ENCODE measurements at places on chromosomes 1 and 21. TPM values are rescaled to one million over a fixed set of nuclear protein-coding genes. Genes with fewer than 3 reads are reported as not detected.

DNA sequence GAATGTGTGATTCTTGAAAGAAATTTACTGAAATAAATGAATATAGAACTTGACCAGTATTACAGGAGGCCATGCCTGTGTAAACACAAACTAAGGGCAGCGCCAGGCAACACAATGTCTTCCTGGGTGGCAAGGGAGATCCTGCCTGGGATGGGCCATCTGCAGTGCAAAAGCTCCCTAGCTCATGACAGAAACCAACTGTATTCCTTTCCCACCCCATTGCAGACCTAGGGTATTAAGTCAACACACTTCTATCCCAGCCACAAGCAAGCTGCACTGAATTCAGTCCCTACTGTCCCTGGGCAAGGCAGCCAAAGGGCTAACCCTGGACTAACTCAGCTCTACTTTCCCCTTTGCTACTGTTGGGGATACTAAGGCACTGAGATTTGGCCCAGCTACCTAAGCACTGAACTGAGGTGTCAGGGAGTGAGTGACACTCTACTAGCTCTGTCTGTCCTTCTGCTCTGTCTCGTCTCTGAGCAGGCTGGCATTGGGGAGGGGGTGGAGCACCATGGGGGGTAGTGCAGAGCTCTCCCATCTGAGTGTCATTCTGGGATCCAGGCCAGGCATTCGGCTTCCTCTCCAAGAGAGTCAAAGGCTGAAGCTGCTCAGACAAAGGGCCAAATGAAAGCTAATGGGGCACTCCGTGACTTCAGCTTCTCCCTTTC, 2.5 kb downstream of the INKA2 start:
- peak; percentile 45 for DNase-seq

GRCh38 chr1:86773341-86774288, 69.2 kb downstream of the SH3GLB1 start:
- no peak for DNase-seq

- peak; percentile 39 for DNase-seq
These were observed 150.1 kb downstream of the PLXNA2 start for GRCh38 chr1:208093754-208094719.

GRCh38 chr1:236281198-236281653, 532 bp downstream of the ERO1B start:
- DNase-seq = no peak

- no peak for DNase-seq
These were observed 36.6 kb upstream of the HMGN1 start for GRCh38 chr21:39385299-39386145.

- DNase-seq = no peak
These were observed 1.2 kb downstream of the PLA2G4A start for GRCh38 chr1:186829686-186830587.

GRCh38 chr1:235835226-235835625, 31.5 kb downstream of the LYST start:
- no peak for DNase-seq

The GJA8 gene
- not detected for total RNA-seq

The NPHS2 gene
- not detected for total RNA-seq

GRCh38 chr1:90714521-90714951, 2.6 kb downstream of the BARHL2 start:
- no peak for DNase-seq

- DNase-seq = no peak
These were observed 279.9 kb upstream of the RUNX1 start for GRCh38 chr21:35328856-35329455.

DNA sequence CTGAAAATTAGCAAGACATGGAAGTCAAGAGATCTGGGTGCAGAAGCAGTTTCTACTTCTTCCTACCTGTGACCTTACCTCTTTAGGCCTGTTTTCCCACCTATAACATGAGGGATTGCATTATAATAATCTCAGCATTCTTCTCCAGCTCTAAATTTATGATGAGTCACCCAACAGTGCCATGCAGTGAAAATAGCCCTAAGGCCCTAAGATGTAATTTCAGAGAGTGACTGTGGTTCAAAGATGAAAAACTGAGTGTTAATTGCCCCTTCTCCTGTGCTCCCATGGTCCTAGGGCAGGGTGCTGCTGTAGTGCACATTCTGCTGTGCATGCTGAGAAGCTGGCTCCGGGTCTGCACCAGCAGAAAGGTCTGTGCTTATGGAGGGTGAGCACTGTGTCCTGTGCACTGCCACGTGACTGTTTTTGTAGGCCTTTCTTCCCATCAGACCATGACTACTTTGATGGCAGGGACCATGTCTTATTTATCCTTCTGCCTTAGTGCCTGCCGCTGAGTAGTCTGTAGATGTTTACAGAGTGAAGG, 29.7 kb downstream of the JUN start:
- DNase-seq = no peak

DNA sequence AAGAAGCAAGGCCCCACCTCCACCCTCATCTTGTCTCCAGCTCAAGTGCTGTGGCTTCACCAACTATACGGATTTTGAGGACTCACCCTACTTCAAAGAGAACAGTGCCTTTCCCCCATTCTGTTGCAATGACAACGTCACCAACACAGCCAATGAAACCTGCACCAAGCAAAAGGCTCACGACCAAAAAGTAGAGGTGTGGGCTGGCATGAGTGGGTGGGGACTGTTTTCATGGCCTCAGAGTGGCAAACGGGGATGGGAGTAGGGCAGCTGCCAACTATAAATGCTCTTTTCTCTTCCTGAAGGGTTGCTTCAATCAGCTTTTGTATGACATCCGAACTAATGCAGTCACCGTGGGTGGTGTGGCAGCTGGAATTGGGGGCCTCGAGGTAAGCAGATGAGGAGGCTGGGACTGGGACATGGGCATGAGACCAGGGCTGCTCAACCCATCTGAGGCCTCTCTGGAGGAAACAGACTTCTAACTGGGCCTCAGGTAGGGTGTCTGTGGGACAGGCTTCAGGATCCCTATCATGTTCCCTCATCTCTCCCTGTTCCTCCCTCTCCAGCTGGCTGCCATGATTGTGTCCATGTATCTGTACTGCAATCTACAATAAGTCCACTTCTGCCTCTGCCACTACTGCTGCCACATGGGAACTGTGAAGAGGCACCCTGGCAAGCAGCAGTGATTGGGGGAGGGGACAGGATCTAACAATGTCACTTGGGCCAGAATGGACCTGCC, 8.8 kb upstream of the P3R3URF start:
- DNase-seq = no peak

The BARHL2 gene
- 0.15 TPM for total RNA-seq

- DNase-seq = no peak
These were observed 10.8 kb downstream of the CFAP410 start for GRCh38 chr21:44328242-44328895.

DNA sequence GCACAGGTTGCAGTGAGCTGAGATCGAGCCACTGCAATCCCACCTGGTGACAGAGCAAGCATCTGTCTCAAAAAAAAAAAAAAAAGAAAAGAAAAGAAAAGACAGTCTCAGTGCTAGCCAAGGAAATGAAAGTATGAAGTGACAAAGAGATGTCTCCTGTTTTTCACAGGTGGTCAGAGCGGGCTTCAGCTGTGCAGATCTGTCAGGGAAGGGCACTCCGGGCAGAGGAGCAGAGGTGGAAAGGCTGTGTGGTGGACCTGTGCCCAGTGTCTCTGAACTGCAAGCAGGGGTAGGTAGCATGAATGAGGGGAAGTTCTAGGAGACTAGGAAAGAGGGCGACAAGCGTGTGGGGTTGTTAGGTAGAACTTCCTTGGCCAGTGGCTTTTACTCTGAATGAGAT, 67.5 kb downstream of the CD247 start:
- no peak for DNase-seq

The SIM2 gene
- total RNA-seq = 0.34 TPM

- DNase-seq = no peak
These were observed 2.5 kb upstream of the PTGER3 start for GRCh38 chr1:71049951-71050598.

DNA sequence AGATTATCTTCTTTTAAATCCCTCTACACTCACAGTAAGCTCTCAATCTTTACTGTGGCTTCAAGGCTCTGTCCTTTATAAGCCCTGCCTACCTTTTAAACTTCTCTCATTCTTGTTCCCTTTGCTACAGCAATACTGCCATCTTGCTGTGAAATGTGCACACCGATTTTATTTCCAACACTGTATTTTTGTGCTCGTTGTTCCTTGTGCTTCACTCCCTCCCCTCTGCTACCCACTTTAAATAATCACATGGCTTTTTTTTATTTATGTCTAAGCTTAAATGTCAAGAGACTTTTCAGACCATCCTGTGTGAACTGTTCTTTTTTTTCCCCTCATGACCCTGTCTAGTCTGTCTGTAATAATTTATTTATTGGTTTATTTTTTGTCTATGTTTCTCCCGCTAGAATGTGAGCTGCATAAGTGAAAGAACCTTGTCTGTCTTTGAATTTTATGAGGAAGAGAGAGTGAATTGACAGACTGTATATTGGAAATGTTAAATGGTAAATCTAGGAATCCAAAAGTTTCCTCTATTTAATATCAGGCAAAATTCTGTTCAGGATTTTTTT, 45.7 kb downstream of the ABCD3 start:
- DNase-seq = no peak

GRCh38 chr1:195804547-195804946, 803.7 kb downstream of the KCNT2 start:
- DNase-seq = no peak

The SLC19A2 gene
- total RNA-seq = 22.5 TPM

The KLHL20 gene
- total RNA-seq = 12.3 TPM

- no peak for DNase-seq
These were observed 218.8 kb downstream of the LMX1A start for GRCh38 chr1:165137551-165138316.

DNA sequence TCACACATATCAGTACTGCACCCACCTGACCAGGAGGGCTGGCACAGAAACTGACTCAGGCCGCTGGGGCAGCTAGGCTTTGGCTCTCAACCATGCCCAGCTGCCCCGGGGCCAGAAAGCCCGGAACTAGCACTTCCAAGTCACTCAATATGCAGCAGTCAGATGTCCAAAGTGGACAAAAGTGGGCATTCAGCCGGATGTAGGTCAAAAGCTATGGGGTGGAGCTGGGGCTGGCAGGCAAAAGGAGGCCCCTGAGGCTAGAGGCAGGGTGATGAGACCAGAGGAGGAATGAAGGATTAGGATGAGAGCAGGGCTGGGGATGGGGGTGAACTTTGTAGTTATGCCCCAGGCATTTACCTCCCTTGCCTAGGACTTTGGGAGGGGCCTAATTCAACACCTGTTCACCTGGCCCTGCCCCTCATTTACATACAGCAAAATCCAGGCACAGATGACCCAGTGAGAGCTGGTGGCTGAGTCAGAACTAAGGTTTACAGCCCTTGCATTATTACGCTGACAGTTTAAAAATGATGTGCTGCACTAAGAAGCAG, 30.7 kb upstream of the EDN2 start:
- no peak for DNase-seq

The SDCCAG8 gene
- 13.5 TPM for total RNA-seq

DNA sequence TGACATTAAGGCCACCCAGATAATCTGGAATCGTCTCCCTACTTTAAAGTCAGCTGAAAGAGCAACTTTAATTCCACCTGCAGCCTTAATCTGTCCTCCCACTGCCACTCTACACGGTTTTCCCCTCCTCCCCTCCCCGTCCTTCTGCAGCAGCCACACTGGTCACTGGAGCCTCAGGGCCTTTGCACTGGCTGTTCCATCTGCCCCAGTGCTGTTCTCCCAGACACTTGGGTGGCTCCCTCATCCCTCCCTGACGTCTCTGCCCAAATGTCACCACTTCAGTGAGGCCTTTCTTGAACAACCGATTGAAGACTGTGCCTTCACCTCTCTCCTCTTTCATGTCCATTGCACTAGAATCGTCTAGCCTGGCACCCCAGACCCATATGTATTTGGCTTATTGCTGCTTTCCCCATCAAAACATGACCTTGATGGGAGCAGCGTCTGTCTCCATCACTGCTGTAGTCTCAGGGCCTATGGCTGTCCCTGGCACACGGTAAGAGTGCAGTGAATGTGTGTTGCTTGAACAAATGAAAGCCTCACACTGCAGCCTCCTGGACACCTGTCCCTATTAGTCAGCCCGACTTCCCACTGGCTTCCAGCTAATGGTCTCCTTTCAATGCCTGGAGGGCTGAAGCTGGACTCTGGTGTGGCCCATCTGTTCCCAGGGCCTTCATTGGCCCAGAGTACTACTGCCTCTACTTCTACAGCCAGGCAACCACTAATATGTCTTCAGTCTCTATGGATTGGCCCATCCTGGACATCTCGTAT, 10.6 kb upstream of the PRDM16 start:
- DNase-seq = no peak

- no peak for DNase-seq
These were observed 216.9 kb downstream of the MATN1 start for GRCh38 chr1:30506291-30507015.

- DNase-seq = no peak
These were observed 105.9 kb downstream of the SIPA1L2 start for GRCh38 chr1:232524056-232524455.

GRCh38 chr1:198678901-198679329, 40.1 kb downstream of the PTPRC start:
- no peak for DNase-seq

The GSTM2 gene
- total RNA-seq = 9.6 TPM

DNA sequence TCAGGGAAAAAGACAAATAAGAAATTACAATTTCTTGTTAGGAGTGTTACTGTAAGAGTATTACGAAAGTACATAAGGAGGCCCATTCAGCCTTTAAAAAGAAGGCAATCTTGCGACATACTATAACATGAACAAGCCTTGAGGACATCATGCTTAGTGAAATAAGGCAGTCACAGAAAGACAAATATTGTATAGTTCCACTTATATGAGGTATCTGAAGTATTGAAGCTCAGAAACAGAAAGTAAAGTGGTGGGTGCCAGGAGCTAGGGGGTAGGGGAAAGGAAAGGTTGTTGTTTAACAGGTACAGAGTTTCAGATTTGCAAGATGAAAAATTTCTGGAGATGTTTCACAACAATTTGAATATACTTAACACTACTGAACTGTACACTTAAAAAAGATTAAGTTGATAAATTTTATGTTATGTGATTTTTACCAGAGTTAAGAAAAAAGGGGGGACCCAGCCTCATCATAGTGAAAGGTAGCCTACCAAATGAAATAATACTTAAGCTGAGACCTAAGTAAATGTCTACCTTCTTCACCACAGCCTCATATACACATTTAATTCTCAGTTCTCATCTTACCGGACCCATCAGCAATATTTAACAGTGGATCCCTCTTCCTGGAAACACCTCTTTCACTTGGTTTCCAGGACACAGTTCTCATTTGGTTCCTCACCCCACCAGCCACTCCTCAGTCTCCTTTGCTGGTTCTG, 19.5 kb downstream of the USP24 start:
- no peak for DNase-seq

The MYOG gene
- not detected for total RNA-seq

The PFKFB2 gene
- total RNA-seq = 17.8 TPM

DNA sequence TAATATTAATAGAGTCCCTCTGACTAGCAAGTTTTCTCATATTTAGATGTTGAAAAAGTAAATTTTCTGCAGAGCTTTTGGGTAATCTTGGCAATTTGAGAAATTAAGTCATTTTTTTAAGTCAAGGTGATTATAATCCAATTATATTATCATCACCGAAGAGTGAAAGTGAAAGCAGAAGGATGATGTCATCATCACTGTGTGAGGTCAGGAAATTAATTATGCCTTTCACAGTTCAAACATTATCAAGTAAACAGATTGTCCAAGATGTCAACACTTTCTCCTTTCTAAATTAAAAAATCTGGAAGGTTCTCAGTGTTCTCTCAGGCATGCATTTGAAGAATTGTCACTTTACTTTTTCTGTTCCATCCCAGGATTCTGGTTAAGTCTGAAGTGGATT, 296.0 kb downstream of the TBX15 start:
- no peak for DNase-seq

Measured in H1 (cell line).